CD4-positive, CD25-positive, alpha-beta regulatory T cell (primary cell): ENCODE measurements at places on chromosomes 7 and 10. TPM values are rescaled to one million over a fixed set of nuclear protein-coding genes. Genes with fewer than 3 reads are reported as not detected.

Gene ANXA8
- total RNA-seq, result not detected

Gene FKBP6
- total RNA-seq, result not detected

Gene ATP6V0A4
- not detected for total RNA-seq

Gene INMT
- total RNA-seq, result not detected
